ENCODE measurements at places on chromosomes 7 and 10.
A peak's percentile ranks its signal among the peaks of the same experiment; 100 is the strongest.

GRCh38 chr7:134922720-134923704, 63.3 kb upstream of the AGBL3 start:
- DNase-seq, result no peak

GRCh38 chr10:69446229-69446628, 5.0 kb upstream of the TSPAN15 start:
- DNase-seq, result no peak

GRCh38 chr10:29214551-29214950, 74.3 kb upstream of the LYZL1 start:
- DNase-seq, result no peak

DNA sequence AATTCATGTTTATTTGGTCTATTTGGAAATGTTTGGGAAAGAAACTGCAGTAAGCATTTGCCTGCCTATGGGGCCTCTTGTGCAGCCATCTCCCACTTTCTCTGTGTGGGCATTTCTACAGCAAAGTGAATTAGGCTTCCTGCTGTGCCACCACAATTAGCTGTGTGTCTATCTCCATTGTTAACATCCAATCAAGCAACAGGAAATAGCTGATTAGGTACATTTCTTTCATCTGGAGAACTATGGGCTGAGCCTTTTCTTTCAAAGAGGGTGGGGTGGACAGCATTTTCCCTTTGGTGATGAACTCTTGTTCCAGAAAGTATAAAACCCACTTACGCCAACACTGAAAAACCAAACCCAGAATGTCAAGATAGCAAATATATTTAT, 640.0 kb downstream of the ACTR3B start:
- no peak for DNase-seq

GRCh38 chr10:109178591-109178990, 744.7 kb downstream of the XPNPEP1 start:
- no peak for DNase-seq

DNA sequence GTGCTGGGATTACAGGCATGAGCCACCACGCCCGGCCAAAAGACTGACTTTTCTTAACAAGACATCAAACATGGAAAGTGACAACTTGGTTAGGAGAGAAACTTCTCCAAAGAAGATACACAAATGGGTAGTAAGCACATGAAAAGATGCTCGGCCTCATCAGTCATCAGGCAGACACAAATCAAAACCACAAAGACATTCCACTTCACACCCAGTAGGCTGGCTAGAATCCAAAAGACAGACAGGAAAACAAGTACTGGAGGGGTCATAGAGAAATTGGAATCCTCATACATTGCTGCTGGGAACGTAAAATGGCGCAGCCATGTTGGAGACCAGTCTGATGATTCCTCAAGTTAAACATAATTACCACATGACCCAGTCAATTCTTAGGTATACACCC, 16.4 kb downstream of the SEPHS1 start:
- DNase-seq, result no peak

DNA sequence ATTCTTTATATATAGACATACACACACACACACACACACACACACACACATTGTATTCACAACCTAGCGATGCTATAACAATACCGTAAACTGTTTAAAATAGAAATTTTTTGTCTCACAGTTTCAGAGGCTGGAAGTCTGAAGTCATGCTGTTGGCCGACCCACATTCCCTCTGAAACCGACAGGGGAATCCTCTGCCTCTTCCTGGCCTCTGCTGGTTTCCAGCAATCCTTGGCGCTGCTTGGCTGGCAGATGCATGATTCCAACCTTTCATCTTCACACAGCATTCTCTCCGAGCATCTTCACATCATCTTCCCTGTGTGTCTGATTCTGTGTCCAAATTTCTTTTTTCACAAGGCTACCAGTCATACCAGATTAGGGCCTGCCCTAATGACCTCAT, 94.8 kb downstream of the CCDC71L start:
- DNase-seq, result no peak

DNA sequence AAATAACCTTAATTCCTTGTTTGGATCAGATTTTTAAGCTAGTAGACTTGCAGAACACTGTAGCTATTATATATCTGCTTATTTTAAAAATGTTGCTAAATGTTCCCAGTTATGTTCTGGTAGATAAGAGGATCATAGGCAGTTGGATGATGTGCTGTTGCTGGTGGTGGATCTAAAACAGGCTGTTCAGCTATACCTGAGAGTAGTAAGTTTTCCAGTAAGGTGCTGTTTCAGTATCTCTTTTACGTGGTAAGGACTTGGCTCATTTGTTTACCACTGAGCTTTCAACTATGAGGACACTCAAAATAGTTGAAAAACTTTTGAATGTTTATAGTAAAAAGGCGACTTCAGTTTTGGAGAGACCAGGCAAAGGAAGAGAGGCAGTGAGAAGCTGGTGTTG, 180.9 kb downstream of the CDK14 start:
- DNase-seq, result no peak

GRCh38 chr7:20539201-20539600, 76.3 kb upstream of the ABCB5 start:
- DNase-seq, result no peak

- no peak for DNase-seq
These were observed 582.2 kb downstream of the SORCS1 start for GRCh38 chr10:106582291-106582690.

DNA sequence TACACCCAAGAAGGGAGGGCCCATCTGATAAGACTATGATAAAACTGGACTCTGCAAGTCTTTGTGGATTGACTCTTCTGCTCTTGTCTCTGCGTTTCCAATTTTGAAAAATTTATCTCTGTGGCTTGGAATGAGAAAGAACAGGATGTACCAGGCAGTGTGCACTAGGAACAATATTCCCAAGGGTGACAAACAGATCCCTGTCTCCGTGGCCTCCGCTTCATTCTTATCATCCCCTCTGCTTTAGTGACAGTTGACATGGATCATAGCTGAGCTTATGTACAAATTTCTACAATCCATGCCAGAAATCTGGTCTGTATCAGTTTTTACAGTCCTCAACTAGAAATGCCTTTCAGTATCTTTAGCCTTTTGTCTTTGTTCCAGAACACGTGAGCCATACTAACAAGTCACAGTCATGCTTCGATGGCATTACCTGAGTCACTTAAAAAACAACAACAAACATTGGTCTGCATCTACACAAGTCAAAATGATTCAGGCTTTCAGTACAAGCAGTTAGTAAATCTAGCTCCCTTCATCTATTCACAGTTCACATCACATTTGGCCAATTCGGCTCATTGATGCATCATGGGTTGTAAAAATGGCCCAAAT, 393.6 kb upstream of the CELF2 start:
- no peak for DNase-seq

DNA sequence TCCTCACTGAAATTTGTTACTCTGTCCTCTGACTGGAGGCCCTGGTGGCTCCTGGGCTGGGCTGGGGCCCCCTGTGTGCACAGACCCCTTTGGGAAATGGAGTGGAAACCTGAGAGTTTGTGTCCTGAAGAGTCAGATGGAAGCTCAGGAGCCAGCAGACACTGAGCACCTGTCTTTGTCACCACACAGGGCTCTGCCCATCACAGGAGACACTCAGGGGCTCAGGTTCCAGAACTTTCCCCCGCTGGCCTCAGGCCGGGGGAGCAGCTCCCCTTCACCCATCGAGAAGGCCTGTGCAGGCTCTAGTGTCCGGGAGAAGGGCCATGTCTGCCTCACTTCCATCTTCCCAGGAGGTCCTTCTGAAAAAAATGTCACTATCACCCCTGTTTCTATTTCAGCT, 22.3 kb upstream of the PITRM1 start:
- no peak for DNase-seq

DNA sequence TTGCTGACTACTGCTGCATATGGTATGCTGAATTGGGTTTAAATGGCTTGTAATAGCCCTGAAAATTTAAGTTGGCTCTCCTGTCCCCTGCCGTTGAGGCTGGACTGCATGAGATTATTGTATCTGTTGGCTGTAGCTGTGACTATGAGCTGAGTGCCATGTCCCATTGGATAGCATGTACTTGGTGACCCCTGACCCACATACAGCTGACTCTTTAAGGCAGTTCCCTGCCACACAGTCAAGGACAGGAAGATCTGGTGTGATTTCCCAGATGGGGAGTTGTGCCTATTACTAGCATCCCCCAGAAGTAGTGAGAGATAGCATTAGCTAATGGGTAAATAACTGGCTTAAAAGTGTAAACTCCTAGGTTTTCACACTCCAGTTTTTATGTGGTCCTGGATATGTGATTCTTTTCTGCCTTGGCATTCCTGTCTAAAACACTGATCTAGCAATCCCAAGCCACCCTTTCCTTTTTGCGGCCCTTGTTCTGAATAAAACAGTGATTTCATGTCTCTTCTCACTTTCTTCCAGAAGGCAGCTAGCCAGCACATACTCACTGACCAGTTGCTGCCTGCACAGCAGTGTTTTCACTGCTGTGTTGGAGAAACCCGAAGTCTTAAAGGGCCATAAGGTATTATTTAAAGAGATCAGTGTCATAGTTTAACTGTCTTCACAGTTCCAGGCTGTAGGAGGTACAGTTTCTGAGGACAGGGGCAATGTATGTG, 35.9 kb downstream of the LRRC4 start:
- DNase-seq, result no peak

- no peak for DNase-seq
These were observed 3.4 kb downstream of the CALHM2 start for GRCh38 chr10:103448746-103449145.

DNA sequence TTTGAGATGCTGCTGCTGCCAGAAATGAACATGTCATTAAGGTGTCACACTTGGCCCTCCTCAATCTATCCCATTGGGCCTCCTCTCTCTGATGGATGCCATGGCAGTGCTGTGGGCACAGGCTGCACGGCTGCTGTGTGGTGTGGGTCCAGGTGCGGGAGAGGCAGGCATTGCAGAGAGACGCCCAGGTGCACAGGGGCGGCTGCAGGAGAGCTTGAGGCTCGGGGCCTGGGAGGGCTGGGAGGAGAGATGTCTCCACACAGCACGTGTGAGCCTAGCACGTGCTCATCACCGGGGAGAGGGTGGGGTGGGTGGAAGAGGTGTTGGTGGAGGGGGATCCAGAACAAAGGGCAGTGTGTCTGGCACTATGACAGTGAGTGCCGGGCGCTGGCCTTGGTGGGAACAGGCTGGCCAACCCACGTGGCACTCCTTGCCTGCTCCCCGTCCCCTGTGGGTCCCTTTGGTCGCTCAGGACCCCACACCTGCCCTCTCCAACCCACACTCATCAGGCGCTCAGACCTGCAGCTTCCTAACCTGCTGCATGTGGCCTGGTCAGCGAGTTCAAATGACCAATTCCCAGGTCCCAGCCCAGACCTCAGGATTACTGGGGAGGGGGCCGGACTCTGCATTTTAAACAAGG, 39.9 kb upstream of the BNIP3 start:
- DNase-seq, result no peak

- DNase-seq, result no peak
These were observed 55.1 kb downstream of the VCL start for GRCh38 chr10:74052994-74053393.

- peak; percentile 8 for DNase-seq
These were observed 25.8 kb downstream of the AKR1E2 start for GRCh38 chr10:4851846-4852245.

DNA sequence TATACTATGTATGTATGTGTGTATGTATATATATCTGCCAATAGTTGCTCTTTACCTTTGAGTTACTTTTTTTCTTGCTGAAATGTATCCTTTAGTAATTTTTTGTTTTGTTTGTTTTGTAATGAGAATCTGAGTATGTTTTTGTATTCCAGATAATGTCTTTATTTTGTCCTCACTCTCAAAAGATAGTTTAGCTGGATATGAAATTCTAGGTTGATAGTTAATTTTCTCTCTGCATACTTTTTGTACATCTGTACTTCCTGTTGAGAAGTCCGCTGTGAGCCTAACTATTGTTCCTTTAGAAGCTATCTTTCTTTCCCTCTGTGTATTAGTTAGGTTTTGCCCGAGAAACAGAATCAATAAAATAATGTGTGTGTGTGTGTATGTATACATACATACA, 29.5 kb downstream of the BUB3 start:
- DNase-seq, result no peak

DNA sequence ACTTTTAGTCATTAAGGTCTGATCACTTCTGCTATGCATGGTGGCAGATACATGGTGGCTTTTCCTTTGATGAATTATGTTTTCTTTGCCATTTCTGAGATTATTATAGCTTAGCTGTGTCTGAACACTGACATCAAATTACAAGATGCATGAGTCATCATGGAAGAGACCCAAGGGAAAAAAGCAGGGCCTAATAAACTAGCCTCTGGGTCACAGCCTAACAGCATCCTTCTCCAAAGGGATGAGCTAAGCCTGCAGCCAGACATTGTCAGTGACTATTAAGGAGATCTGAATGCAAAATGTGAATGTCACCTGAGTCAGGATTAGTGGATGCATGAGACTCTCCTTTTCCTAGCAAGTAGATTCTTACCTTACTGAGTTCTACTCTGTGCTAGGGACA, 19.1 kb upstream of the OGDHL start:
- DNase-seq, result no peak

GRCh38 chr7:74228951-74229900, 19.4 kb downstream of the LAT2 start:
- no peak for DNase-seq

DNA sequence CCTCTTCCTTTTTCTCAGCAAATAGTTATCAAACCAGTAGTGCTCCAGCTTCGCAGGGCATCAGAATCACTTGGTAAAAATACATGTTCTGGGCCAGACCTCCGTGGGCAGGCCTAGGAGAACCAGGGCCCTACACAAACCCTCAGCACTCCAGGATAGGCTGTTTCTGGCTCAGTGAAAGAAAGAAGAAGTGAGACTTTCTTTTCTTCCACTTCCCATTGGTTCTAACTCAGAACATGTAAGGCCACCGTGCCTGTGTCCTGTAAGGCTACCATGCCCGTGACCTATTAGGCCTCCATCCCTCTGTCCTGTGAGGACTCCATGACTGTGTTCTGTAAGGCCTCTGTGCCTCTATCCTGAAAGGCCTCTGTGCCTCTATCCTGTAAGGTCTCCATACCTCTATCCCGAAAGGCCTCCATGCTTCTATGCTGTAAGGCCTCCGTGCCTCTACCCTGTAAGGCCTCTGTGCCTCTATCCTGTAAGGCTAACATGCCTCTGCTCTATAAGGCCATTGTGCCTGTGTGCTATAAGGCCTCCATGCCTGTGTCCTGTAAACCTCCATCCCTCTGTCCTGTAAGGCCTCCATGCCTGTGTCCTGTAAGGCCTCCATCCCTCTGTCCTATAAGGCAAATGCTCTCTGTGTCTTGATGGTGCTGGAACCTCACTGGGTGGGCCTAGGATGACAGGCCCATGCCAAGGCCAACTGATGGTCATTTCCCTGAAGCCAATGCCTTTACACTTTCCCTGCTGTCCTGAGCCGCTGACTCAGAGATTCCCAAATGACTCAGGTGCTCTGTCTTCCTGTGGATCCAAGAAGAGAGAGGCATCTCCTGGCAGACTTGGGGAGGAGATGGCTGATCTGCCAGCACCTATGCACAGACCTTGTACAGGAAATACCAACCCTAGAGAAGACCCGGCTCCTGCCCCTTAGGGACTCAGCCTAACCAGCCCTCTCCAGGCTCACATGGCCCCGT, 96.6 kb upstream of the CACUL1 start:
- DNase-seq, result no peak

- no peak for DNase-seq
These were observed 22.1 kb downstream of the CFAP46 start for GRCh38 chr10:132920101-132920925.

All from NCI-H774 (cell line).